ENCODE measurements at places on chromosomes 12 and 14. TPM values are rescaled to one million over a fixed set of nuclear protein-coding genes. Genes with fewer than 3 reads are reported as not detected.

GNB3 gene
- total RNA-seq: 0.22 TPM

DNA sequence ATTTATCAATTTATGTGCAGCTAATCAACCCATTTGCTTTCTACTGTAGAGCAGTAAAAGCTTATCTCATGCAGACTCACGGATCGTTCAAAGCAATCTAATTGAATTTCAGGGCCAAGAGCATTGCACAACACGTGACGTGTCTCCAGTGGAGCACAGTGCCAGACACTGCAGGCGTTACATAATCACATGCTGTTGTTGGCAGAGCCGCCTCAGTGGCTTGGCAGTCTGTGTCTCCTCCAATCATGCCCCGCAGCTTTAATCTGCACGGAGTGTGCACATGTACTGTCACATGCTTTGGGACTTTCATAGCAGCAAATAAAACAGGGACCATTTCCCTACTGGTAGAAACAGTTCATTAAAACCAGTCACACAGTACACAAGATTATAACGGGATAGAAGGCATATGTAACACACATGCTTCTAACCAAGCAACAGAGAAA is 309.3 kb downstream of the ITPR2 start:
- no peak for DNase-seq

DNA sequence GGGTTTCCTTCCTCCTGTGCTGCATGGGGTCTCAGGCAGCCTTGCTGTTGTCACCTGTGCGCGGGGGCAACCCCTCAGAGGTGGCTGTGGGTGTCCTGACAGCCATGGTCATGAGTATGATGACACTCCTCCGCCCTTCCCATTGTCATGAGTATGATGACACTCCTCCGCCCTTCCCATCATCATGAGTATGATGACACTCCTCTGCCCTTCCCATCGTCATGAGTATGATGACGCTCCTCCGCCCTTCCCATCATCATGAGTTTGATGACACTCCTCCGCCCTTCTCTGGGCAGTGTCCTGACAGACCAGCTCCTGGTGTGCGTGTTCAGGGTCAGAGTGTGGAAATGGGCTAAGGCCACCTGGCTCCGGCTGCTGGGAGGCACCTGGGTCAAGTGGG is 40.0 kb downstream of the FBRSL1 start:
- no peak for DNase-seq

DNA sequence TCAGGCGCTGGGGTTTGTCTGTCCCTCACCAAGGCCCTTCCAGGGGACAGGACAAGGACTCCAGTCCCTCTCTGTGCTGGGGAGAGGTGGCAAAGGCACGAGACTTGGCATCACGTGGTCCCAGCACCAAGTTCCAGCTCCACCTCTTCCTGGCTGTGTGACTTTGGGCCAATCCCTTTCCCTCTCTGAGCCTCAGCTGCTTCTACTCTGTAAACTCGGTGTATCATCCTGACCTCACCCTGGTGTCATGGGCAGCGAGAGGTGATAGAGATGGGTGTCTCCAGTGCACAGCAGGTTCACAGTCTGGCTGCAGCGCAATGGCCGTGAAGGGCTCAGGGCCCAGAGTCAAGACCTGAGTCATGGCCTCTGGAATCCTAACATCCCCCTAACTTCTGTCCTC is 54.0 kb downstream of the MVK start:
- no peak for DNase-seq

GRCh38 chr14:98867726-98868125 is 404.3 kb downstream of the BCL11B start:
- DNase-seq: no peak
